ENCODE measurements at places on chromosomes 12 and 14. TPM values are rescaled to one million over a fixed set of nuclear protein-coding genes. Genes with fewer than 3 reads are reported as not detected.

- no peak for DNase-seq
These were observed 66.2 kb downstream of the RNF34 start for GRCh38 chr12:121465921-121466793.

DNA sequence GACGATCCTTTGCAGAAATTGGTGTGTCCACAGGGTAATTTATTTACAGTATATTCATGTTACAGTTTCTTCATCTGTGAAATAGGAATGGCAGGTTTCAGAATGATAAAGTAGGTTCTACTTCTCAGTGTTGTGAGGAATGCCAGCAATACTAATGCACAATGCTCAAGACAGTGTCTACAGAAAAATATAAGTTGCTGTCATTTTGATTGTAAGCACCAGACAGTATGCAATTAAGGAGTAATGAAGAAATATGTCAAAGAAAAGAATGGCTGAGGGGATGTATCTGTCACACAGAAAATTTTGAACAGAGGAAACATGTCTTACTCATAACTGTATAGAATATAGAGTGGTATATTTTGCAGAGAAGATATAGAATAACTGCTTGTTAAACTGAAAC lies 525.4 kb downstream of the GALC start:
- DNase-seq = no peak

DNA sequence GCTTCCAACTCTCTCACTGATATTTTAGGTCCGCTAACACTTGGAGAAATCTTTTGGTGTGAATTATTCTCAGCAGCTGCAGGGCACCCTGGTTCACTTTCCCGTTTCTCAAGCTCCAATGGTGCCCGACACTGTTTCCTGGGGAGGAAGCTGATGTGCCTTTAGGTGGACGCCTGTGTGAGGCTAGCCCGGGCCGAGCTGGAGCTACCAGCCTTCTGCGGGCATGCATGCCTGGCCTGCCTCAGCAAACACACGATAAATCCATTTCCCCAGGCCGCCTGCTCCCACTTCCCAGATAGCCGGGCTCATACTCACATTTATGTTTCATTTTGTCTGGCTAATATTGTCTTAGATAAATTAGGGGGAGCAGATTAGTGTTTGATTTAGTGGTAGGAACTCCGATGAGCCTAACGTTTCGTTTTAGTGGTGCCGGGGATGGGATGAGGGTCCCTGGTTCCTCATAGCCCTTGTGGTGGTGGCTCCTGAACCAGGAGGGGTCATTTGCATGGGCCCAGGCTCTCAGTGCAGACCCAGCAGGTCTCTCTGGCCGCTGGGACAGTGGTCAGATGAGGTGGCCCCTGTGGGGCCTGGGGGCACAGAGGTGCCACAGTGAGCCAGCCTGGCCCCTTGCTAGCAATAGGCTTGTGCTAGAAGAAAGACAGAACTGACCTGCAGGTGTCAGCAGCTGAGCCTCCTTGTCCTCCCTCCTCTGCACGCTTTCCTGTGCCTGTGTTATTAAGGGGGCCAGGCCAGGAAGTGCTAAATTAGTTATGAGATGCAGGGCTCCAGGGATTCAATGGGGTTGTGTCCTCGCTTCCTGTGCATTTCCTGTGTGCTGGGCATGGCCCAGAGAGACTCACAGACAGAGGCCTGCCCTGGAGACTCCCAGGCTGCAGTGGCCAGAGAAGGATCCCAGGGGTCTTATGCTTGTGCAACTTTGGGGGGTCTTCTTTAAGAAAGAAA lies 88.3 kb downstream of the KIF26A start:
- no peak for DNase-seq

- no peak for DNase-seq
These were observed 55.6 kb downstream of the CLIP1 start for GRCh38 chr12:122366685-122367475.

- no peak for DNase-seq
These were observed 9.2 kb upstream of the RILPL2 start for GRCh38 chr12:123445388-123446332.

The LBHD2 gene
- total RNA-seq = 6.3 TPM

The DDN gene
- not detected for total RNA-seq

The RFX4 gene
- not detected for total RNA-seq

DNA sequence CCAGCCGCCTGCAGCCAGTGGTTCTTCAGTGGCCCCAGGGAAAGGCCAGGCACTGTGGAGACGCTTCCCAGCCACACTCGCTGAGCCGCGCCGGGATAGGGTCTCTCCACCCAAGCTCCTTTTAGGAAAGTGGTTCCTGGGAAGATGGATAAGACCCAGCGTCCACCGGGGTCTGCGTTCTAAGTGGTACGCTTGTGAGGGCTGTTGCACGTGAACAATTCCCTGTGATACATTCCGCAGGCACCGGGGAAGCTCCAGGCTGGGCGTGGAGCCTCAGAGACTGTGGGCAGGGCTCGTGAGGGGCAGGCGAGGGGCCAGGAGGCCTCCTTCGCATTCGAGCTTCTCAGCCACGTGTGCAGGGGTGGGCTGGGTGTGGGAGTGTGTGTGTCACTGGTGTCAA lies 48.4 kb downstream of the GALNT9 start:
- no peak for DNase-seq

The GPHB5 gene
- total RNA-seq = not detected

DNA sequence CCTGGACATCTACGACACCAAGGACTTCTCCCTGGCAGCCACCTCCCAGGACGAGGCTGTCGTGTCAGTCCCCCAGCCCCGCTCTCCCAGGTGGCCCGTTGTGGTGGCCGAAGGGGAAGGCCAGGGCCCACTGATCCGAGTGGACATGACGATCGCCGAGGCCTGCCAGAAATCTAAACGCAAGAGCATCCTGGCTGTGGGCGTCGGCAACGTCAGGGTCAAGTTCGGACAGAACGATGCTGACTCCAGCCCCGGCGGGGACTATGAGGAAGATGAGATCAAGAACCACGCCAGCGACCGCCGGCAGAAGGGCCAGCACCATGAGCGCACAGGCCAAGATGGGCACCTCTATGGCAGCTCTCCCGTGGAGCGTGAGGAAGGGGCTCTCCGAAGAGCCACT lies 118.6 kb downstream of the SLC15A4 start:
- DNase-seq = no peak

DNA sequence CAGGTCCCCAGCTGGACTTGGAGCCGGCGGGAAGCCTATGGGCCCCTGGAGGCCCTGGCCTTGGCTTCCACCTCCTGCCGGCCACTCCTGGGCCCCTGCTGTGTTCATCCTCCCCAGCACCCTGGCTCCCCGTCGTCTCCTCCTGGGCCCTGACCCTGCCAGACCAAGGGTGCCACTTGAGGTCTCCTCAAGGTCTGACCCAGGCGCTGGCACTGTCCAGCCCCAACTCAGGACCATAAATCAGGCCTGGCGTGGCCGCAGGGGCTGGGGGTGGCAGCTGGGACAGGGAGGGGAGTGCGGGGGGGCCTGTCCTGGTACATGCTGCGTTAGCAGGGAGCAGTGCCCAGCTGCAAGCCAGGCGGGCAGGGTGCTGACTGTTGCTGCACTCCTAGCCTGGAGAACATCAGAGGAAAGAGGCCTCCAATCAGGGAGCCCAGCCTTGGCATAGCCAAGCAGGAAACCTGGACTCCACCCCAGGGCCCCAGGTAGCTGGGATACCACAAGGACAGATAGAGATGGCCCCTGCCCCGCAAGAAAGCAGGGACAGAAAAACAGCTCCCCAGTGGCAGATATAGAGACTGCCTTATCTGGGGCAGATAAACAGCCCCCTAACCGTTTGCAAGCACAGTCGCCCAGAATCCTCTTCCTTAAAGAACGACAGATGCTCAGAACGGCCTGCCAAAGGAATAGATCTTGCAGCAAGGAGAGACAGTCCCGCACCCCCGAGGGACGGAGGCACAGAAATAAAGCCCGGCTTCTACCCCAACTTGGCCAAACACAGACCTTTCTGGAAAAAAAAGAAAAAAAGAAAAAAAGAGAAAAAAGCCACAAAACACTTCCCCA lies 6.5 kb upstream of the ATG101 start:
- DNase-seq = no peak

The SCNN1A gene
- total RNA-seq = 1.9 TPM

DNA sequence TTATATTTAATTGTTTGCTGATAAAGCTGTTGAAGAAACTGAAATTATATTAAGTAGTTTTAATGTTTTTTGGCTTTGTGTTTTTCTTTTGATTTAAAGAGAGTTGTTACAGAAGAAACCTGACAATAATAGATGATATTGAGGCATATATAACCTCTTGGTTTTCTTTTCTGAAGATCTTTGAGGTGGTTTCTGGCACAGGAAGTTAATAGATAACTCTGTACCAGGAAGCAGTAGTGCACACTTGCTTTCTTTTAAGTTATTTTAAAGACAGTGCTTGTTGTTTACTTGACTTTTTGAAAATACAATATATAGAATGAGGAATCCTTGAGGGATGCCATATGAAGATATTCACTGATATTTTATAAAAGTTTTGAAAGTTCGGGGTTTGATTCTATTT lies 209.0 kb upstream of the FBXO33 start:
- no peak for DNase-seq

DNA sequence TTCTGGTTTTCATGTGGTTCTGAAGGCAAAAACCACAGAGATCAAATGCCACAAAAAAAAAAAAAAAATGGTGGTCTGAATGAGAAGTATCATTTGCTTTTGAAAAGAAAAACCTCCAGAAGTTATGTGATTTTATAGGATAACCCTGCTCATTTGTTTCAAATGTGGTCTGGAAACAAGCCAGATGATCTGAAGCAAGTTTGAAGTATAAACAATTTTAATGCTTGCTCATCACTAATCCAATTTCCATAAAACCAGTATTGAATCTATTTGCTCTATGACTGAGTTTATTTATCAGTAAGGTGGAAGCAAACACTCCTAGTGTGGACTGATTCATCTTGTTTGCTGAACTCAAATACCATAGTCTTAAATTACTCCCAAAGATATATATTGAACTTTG lies 407.3 kb upstream of the FLRT2 start:
- DNase-seq = no peak

DNA sequence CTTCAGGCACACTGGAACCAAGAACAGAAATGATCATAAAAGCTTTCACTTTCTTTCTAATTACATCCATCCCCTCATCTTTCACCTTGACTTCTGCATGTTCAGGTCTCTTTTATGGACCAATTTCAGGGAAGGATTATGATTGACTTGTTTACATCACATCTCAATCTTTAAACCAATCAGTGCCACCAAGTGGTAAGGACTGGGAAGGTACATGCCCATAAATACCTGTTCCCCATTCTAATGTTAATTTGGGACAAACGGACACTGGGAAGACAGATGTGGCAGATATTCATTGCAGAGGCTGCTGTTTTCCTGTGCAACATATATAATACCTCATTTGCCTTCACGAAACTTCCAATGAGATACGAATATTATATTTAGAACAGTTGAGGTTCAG lies 978.1 kb downstream of the GALC start:
- no peak for DNase-seq

DNA sequence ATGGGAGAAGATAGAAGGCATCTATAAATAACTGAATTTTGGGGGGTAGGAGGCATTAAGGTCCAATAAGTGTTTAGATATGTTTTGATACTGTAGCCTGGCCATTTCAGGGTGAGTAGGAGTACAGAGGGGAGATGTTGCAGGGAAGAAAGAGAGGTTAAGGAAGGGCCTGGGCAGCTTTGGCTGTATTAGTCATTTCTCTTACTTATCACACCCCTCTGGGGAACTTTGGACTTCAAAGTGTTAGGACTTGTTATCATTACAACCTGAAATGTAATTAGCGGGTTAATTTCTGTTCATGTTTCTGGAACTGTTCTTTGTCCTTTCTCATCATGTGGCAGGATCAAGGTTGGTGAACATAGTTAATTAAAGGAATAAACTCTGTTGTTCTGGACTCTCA lies 40.3 kb downstream of the SUSD6 start:
- no peak for DNase-seq

The INHBC gene
- total RNA-seq = not detected

DNA sequence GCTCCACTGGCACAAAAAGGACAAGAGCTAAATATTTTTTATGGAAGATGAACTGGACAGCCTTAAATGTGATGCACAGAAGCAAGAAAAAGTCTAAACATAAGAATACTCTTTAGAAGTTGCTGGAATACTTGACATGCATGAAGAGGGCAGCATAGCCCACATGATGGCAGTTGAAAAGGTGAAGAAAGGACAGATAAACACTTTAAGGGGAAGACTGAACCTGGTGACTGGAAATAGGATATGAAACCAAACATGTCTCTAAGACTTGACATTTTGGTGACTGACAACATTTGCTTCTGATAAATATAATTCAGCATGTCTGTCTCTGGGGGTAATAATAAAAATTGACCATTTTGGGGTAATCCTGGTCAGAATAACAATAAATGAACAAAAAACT lies 273.1 kb downstream of the CCDC91 start:
- DNase-seq = no peak

- DNase-seq = no peak
These were observed 18.2 kb downstream of the CINP start for GRCh38 chr14:102344485-102344884.

The LRFN5 gene
- total RNA-seq = 2.4 TPM

DNA sequence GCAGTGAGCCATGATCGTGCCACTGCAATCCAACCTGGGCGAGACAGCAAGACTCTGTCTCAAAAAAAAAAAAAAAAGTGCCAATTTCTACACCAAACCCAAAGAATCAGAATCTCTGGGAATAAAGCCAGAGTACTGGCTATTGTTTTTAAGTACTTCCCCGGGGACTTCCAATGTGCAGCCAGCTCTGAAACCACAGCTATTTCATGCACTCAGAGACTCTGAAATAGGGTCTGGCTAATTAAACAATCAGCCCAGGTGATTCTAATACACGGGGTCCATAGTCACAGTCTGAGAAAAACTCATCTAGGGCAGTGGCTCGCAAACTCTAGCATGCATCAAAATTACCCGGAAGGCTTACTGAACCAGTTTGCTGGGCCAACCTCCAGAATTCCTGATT lies 56.3 kb downstream of the SIX6 start:
- DNase-seq = no peak

DNA sequence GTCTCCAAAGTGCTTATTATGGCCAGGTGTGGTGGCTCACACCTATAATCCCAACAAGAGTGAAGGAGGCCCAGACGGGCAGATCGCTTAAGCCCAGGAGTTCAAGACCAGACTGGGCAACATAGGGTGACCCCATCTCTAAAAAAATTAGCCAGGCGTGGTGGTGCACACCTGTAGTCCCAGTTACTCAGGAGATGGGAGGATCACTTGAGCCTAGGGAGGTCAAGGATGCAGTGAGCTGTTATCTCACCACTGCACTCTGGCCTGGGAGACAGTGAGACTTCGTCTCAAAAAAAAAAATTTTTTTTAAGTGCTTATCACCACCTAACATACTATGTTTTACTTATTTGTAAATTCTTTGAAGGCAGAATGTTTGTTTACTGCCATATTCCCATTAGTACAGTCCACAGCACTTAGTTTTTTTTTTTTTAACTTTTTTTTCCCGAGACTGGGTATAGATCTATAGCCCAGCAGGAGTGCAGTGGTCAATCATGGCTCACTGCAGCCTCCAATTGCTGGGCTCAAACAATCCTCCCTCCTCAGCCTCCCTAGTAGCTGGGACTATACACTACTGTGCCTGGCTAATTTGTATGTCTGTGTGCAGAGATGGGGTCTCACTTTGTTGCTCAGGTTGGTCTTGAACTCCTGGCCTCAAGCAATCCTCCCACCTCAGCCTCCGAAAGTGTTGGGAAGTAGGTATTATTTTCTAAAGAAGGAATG lies 4.7 kb upstream of the KANSL2 start:
- DNase-seq = no peak

The SFSWAP gene
- total RNA-seq = 29.9 TPM

The CREBL2 gene
- 61.7 TPM for total RNA-seq

The B3GNT4 gene
- total RNA-seq = 0.37 TPM

- DNase-seq = no peak
These were observed 1.1 kb downstream of the SYNE2 start for GRCh38 chr14:63853831-63854293.

Data from omental fat pad (tissue), 4 donors.